Cortex of kidney (tissue), 1 donor: ENCODE measurements at places on chromosomes 12 and 14.

- no peak for DNase-seq
Measured at GRCh38 chr14:32319368-32320049, 9.6 kb upstream of the AKAP6 start.

DNA sequence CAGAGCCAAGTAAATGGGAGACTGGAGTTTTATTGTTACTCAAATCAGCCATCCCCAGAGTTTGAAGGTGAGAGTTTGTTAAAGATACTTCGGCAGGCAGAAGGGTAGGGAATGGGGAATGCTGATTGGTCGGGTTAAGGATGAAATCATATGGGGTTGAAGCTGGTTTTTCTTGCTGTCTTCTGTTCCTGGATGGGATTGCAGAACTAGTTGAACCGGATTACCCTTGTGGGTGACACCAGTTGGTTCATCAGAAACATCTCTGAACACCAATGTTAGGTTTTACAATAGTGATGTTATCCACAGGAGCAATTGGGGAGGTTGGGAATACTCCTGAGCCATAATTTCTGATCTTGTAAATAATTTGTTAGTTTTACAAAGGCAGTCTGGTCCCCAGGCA is 18.7 kb upstream of the SMCO2 start:
- no peak for DNase-seq

GRCh38 chr12:124495194-124495983 is 72.0 kb downstream of the NCOR2 start:
- DNase-seq, result no peak

DNA sequence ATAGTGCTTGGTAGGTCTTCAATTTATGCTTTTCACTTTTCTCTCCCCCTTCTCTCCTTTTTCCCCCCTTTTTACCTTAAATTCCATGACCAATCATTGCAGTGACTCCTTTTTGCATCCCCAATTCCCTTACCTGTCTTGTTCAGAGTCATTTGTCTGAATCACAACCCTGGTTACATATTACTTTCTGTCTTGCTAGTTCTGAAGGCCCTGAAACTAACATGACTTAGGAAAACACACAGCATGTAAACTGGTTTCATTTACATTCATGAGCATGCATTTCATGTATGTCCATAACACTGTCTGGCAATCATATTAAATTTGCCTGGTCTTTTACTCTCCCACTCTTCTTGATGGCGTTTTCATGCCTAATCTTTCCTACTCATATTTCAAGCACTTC is 20.3 kb upstream of the FOXG1 start:
- DNase-seq, result no peak

DNA sequence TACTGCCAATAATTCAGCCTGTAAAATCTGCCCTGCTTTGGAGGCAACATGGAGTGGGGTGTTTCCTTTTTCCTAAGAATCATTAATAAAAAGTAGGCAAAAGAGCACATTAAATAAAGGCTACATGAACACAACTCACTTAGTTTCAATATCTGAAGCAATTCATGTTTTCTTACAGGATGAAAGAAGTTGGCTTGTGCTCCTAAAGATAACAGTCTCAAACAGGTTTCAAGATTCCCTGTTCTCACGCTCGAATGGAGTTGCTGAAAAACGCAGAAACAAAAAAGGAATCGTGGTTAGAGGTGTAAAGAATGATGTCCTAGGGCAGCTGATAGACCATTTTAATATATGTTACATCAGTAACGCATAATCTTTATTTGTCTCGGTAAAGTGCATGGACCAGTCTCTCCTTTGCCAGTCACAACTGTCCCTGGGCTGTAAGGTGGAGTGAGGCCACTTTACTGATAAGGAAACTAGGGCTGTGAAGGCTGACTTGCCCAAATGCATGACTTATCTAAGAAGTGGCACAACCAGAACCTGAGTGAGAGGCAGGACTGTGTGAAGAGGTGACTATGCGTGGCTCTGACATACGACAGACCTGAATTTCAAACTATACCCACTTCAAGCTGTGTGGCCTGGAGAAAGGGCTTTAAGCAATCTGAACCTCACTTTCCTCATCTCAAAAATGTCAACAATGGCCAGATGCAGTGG is 12.6 kb downstream of the GIT2 start:
- no peak for DNase-seq

GRCh38 chr12:2234646-2235350 is 182.0 kb downstream of the CACNA1C start:
- DNase-seq, result no peak

DNA sequence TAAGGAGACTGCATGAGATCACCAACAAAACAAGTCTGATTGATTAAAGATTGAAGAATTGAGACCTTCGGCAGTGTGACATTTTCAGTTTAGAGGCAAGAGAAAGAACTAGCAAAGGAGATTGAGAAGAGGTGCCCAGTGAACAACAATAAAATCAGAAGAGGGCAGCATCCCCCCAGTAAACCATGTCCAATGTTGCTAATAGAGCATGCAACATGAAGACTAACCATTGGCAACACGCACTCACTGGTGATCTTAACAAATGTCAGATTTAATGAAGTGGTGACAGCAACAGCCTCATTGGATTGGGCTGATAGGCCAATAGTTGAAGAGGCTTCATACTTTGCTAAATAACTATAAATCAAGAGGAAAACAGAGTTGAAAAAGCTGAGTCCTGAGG is 20.7 kb upstream of the TAS2R14 start:
- no peak for DNase-seq

DNA sequence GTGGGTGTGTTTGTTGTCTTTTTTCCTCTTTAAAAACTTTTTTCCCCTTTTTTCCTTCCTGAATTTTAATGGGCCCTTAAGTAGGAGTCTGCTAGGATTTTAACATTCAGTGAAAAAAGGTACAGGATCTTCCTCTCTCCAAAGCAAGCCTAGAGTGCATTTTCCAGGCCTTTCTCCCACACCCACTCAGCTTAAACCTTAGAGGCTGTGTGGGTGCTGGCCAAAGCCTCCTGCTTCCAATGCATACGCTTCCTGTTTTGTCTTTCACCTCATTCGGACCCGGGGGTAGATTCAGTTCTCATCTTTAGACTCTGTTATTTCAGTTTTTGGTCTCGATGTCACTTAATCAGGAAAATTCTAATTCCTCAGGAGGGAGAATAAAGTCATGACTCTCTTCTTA is 51.2 kb downstream of the TMEM30B start:
- DNase-seq, result no peak

GRCh38 chr12:72191761-72192160 is 80.4 kb upstream of the TRHDE start:
- DNase-seq, result no peak

- no peak for DNase-seq
Measured at GRCh38 chr12:126784328-126784921, 1482.5 kb upstream of the TMEM132C start.

GRCh38 chr14:70020352-70021170 is 141.3 kb downstream of the SMOC1 start:
- no peak for DNase-seq

GRCh38 chr12:19409376-19409775 is 29.9 kb upstream of the AEBP2 start:
- no peak for DNase-seq

DNA sequence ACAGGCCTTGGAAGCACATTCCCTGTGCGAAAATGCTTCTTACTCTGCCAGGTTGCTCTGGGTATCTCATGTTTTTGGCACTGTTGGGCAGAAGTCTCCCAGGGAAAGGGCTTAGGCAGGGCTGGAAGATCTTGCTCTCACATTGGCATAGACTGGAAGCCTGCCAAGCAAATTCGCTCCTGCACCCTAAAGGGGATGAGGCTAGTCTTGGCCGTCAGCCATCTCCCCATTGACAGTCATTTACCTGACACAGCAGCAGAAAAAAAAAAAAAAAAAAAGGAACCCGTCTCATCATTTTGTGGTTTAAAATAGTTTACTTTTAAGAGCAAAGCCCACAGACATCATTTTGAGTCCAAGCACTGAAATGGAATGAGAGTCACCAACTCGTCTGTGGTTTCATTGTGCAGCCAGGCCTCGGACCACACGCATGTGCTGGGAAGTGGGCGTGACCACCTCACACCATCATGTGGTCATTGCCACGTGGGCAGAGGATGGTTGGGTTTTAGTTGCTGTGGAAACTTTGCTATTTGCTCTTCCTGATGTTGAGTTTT is 84.8 kb downstream of the NRXN3 start:
- DNase-seq, result no peak

DNA sequence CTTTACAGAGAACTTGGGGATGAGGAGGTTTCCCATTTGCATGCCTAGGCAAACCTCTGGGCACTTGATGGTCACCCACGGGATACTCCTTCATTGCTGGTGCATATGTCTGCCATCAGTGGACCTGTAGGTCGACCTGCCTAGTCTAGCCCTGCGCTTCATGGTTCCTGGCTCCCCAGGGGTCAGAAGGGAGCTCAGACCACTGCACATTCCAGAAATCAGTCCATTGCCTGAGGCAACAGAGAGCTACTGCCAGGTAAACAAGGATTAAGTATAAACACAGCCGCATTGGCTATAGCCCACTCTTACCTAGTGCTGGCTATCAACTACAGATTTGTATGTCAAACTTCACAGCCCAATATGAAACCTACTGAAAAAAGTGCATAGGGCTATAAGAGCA is 476.4 kb downstream of the SOX5 start:
- DNase-seq, result no peak

DNA sequence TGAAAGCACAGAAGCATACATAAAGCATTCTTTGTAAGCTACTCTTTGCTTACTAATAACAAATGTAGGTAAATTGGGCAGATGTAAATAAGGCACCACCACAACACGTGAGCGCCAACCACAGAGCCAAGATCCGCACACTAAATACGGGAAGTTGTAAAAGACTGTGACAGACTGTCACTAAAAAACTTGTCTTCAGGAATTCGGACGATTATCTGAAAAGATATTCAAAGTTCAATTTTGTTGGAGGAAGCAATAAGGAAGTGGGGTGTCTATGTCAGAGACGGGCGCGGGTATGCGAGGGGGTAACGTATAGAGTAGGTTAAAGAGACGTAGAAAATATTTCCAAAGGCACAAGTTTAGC is 1.5 kb upstream of the HSP90B1 start:
- no peak for DNase-seq

DNA sequence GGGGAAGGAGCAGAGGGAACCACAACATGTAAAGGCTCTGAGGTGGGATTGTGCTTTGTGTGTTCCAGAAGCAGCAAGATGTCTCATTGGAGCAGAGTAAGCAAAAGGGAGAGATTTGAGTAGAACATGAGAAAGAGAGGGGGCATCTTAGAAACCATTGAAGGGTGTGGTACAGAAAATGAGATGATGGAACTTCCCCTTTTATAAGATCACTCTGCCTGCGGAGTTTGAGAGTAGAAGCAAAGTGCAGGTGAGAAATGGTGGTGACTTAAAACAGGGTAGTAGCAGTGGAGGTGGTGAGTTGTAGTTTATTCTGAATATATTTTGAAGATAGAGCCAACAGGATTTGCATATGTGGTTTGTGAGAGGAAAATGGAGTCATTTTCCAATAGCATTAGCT is 56.0 kb downstream of the FBXO34 start:
- DNase-seq, result no peak

- DNase-seq, result no peak
Measured at GRCh38 chr12:88416155-88416554, 164.1 kb downstream of the KITLG start.

DNA sequence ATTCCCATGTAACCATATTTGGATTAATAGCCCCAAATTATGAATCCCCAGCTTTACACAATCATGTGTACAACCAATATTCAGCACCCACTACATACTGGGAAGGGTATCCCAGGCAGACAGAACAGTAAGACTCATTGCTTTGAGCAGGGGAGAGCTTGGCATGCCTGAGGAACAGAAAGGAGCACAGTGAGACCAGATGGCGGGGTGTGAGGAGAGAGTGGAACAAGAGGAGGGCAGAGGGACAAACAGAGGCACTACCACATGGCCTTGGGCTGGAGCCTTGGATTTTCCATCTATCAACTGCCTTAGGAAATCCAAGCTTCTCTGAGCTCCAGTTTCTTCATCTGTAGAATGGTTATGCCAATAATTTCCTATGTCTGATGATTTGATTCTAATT is 3.8 kb downstream of the DGKA start:
- no peak for DNase-seq

GRCh38 chr12:92030618-92031017 is 115.0 kb downstream of the BTG1 start:
- no peak for DNase-seq

DNA sequence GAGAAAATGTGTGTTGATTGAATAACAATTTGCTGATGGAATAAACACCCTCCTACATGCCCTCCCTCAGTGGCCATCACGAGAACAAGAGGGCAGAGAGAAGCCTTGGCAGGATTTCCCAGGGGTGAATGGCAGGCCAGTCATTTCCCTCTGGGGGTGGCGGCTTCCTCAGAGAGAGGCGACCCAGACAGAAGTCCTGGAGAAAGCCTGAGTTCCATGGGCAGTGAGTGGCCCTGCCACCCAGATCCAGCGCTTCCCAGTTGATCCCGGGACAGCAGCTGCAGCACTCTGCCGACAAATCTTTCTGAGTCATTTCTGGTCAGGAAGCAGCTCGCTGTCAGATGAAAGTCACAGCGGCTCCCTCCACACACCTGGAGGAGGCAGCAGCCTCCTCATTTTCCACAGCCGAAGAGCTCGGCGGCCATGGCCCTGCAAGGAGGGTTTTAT is 123.0 kb downstream of the SCARB1 start:
- no peak for DNase-seq

DNA sequence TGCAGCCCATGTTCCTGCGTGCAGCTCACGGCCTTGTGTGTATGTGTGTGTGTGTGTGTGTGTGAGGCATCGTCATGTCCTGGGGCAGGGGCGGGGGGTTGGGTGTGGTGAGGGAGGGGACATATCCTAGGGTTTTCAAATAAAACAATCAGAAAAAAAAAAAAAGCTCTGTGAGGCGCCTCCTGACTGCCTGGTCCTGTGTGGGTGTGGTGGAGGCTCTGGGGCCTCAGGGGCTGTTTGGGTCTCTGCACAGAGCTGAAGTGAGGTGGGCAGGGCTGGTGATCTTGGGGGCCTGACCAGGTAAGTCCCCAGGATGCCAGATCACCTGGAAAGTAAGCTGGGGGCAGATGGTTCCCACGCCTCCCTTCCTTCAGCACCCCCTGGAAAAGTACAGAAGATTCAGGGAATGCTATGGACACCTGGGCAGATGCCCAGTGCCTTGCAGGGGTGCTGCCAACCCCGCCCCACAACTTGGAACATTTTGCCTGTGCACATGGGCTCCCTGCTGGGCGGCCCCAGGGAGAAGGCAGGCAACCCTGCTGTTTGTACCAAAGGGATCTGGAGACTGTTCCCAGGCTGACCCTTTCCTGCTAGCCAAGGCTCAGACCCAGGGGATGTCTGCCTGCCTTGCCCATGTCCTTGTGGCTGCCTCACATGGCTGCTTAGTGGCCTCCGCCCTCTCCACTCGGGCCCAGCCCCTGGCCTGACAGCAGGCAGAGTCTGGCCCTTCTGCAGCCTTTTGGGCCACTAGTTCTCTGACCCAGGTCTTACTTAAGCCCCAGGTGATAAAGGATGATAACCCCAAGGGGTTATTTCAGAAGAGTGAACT is 28.8 kb downstream of the CLSTN3 start:
- no peak for DNase-seq

DNA sequence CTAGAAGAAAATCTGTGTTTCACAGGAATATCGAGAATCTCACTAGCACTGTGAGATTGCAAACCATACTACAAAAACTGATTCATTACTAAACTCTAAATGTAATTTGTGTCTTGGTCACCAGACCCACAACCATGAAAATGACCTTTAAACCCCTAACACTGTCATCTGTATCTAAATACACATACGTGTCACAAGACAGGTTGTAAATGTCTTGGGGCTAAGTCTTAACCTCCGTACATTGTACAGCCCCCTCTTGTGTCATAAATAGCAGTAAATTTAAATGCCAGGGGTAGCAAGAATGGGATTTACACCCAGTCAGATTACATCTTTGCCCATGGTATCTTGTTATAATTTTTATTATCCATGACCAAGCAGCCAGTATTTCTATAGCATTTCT is 117.3 kb downstream of the GPR135 start:
- DNase-seq, result no peak

GRCh38 chr12:132251741-132252490 is 77.5 kb downstream of the GALNT9 start:
- no peak for DNase-seq
